Mesendoderm (in vitro differentiated cells): ENCODE measurements at places on chromosomes 12 and 14.

DNA sequence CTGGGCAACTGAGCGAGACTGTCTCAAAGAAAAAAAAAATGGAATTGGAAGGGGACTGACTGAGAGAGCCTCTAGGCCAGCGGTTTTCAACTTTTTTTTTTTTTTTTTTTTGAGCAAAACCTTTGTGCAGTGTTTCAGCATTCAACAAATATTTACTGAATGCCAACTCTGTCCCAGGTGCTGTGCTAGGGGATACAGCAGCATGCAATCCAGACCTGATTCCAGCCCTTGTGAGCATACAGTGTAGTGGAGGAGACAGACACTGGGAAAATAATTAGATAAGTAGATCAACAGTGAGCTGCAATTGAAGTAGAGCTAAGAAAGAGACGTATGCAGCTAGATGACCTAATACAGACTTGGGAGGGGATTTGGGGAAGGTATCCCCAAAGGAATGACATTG, 23.8 kb upstream of the LTBP2 start:
- no peak for DNase-seq

DNA sequence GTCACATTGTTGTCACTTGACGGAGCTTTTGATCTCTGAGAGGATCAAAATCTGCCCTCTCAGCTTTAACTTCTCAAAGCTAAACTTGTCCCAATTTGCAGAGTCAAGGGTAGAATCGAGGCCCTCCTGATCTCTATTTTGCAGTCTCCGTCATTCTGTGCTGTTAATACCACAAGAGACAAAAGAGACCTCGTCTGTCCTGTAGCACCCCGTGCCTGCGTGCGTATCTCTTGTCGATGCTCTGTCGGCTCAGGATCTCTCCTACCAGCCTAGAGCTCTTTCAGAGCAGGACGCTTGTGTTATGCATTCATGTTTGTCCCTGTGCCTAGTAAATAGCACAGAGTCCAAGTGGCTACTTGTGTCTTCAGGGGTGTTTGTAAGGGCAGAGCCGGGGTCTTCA, 5.1 kb downstream of the EVL start:
- no peak for DNase-seq

- no peak for DNase-seq
These were observed 158.4 kb upstream of the HIF1A start for GRCh38 chr14:61536661-61537562.

DNA sequence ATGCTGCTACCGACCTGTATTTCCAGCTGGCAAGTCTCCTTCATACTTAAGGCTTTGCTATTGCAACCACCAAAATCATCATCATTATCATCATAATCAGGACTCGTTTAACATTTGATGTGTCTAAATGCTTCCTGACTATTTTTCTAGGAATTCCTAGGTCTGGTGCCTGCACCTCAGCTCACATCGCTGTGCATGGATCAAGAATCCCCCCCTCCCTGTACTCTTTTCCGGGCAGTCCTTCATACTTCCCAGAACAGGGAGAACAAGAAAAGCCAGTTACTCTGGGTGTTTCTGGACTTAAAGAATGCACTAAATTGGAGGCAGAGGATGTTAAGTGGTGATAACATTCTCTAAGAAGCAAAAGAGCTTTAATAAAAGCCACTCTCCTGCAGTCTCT, 9.4 kb downstream of the ERP27 start:
- DNase-seq = peak; percentile 91

- no peak for DNase-seq
These were observed 840 bp downstream of the MRPL52 start for GRCh38 chr14:22830443-22831010.

DNA sequence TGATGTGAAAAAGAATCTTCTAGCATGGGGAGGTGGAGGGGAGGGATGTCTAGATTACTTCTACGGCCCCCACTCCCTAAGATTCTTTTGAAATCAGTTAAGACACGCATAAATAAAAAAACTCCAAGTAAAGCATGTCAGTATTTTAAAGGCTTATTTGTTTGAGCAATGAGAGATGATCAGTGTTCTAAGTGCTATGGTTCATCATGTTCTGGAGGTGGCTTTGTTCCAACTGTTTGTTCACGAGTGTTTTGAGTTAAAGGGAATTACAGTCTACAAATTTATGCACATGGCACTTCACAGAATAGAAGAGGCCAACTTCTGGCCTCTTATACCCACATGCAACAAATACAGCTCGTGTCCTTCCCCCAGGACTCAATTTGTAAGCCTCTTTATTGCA, 394.9 kb downstream of the RAD51B start:
- DNase-seq = no peak

GRCh38 chr12:116792403-116792802, 54.3 kb downstream of the RNFT2 start:
- no peak for DNase-seq

GRCh38 chr12:57460468-57460784, 841 bp downstream of the GLI1 start:
- peak; percentile 46 for DNase-seq

DNA sequence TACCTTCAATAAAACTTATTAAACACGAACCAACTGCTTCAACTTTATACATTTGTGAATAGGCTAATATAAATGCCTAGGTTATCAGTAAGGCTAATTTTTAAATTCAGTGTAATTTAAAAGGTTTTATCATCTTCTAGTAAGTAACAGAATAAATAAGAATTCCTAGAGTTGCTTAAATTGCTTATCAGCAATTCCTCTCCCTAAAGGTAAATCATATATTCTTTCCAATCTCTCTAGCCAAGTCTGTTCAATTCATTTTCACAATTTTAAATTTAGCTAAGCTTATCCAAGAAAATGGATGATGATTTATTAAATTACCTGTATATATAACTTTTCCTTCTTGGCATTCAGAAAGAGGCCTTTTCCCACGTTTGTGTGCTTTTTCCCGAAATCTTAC, 4.6 kb downstream of the PUS7L start:
- DNase-seq = no peak

- no peak for DNase-seq
These were observed 44.1 kb downstream of the PSEN1 start for GRCh38 chr14:73180385-73180805.

GRCh38 chr12:123141615-123142517, 9.0 kb downstream of the PITPNM2 start:
- DNase-seq = peak; percentile 58

- no peak for DNase-seq
These were observed 30.3 kb downstream of the CD9 start for GRCh38 chr12:6230321-6231110.

DNA sequence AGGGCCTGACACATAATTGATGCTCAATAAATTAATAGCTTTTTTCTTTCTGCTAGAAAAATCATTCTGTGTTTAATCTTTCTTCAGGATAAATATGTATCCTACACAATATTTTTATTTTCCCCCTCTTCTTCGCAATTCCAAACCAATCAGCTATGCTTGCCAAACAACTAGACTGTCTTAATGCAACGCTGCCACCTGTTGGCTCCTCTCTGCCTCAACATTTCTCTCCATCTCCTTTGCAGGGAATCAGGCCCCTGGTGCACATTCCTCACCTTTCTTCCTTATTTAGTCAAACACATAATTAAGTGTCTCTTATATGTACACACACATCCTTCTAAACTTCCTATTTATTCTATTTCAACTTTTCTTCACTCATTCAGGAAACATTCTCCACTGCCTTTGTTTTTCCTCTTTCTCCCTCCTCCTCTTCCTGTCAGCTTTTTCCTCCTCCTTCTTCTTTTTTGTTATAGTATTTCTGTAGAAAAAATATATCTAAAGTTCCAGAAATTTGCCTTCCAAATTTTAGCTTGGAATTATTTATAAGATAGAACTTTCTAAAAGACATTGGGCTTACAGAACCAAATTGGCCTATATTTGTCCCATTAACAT, 406.0 kb downstream of the PRKD1 start:
- peak; percentile 60 for DNase-seq

GRCh38 chr12:100986595-100987547, 192.3 kb downstream of the ANO4 start:
- DNase-seq = peak; percentile 66

- DNase-seq = no peak
These were observed 100.2 kb downstream of the SRGAP1 start for GRCh38 chr12:63944586-63945228.

DNA sequence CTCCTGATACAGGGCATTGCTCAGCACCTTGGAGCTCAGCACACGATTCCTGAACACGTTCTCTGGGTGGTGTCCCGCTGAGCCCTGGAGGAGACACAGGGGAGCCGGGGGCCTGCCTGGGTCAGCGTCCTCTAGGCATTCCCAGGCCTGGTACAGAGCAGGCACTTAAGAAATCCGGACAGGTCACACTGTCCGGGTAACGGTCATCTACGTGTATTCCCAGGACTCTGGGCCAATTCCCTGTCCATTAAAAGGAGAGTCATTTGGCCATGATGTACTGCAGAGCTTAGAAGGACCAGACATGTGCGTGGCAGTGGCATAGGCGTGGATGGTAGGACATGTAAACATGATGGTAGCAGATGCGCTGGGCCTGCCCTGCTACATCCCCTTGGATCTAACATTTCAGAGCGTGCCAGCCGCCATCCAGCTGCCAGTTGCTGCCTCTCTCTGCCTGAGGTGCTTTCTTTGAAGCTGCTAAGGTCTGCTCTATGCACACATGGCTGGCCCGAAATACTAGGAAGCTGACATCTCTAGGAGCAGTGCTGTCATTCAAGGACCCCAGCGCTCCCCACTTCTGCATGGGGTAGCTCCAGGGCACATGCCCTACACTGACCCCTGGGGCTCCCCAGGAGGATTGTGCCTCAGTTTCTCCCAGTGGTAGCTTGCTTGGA, 273.1 kb upstream of the RTL1 start:
- no peak for DNase-seq

DNA sequence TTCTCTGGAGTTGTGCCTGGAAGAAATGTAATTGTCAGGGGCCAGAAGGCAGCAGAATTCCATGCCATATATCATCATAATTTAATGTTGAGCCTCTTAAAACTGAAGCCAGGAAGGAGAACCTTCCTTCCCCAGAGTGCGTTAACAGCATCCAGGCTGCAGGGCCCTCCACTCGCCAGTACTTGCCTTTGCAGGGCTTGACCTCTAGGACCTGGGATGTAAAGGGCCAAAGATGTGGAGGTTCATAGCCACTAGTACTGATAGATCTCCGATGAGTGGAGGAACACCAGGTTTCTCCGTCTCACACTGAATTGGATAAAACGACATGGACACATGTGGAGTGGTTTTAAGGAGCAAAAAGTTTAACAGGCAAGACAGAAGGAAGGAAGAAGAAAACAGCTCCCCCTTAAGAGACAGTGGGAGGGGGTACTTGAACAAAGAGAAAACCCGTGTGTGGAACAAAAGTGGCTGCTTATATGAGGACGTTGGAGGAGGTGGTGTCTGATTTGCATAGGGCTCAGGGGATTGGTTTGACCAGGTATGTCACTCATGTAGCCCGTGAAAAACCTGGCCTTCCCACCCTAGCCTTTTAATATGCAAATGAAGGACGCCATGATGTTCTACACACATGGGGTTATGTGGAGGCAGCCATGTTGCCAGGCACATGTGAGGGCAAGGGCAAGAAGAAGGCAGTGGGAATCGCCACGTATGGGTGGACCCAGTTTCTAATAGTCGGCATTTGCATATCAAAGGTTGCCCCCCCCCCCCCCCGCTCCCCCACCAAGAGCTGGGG, 38.8 kb upstream of the WSCD2 start:
- no peak for DNase-seq

DNA sequence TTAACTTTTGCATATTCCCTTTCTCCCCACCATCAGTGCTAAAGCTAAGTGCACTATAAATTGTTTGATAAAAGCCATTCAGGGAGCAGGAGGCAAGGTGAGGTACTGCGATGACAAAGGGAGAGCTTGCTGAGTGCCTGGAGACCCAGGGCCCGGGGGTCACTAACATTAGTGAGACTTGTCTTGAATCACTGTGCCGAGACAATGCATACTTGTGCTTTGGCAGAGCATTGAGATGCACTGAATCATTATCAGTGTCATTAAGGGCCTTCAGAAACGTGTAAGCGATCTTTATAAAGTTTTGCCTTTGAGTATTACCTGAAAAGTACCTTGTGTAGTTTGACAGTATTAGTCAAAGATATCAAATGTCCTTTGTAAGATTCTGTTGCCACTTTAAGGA, 447.5 kb downstream of the PCNX1 start:
- peak; percentile 81 for DNase-seq

GRCh38 chr14:95072310-95072905, 84.9 kb downstream of the DICER1 start:
- DNase-seq = no peak

DNA sequence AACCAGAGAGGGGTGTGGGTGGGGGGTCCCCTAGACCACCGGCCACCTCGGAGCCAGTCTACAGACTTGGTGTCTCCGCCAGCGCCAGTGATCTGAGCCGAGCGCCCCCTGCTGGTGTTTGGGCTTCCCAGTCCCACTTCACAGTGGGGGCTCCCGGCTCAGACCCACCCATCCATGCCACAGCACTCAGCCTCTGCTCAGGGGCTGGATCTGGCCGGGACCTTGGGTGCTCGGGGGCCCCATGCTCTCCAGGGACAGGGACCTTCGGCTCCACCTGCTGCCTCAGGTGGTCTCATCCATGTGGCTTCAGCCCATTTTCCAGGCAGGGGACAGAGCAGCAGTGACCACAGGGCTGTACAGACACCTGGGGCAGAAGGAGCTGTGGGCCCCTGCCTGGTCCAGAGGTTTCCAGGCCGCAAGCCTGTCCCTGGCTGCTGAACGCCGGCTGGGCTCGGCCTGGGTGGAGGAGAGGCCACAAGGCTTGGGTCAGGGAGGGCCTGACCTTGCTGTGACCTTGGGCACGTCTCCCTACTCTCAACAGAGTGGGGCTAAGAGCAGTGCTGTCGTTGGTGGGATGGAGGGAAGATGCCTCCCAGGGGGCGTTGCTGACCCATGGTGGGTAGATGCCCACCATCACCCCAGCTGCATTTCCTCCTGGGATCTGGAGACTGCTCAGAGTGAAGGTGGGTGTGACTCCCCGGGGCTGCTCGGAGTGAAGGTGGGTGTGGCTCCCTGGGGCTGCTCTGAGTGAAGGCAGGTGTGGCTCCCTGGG, 86.3 kb downstream of the KIF26A start:
- peak; percentile 50 for DNase-seq

DNA sequence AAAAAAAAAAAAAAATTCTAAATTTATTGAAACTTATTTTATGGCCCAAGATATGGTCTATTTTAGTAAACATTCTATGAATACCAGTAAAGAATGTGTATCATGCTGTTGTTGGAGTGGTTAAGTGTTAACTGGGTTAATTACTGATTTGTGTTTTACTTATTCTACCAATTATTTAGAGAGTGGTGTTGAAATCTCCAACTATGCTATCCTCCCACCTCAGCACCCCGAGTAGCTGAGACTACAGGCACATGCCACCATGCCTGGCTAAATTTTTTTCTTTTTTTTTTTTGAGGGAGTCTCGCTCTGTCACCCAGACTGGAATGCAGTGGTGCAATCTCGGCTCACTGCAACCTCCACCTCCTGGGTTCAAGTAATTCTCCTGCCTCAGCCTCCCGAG, 72.2 kb downstream of the R3HDM2 start:
- no peak for DNase-seq
